ENCODE measurements at places on chromosomes 3 and 15. TPM values are rescaled to one million over a fixed set of nuclear protein-coding genes. Genes with fewer than 3 reads are reported as not detected.

- DNase-seq = no peak
Measured at GRCh38 chr3:4147556-4148118, 155.5 kb upstream of the SETMAR start.

DNA sequence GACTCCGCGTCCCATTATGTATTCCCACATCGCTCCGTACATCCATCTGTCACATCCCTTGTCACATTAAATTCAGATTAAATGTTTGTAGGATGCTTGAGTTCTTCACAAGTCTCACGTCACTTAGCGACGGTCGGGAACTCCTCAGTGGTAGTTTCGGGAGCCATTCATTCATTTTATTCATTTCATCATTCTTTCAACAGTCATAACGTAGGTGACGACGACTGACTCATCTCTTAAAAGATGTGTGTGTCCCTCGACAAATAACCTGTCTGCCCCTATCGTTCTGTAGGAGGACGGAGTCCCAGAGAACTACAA, 272 bp upstream of the SRPRB start:
- no peak for DNase-seq

GRCh38 chr3:40992023-40992422, 207.3 kb upstream of the CTNNB1 start:
- DNase-seq = no peak

- no peak for DNase-seq
Measured at GRCh38 chr3:27927882-27928281, 205.8 kb upstream of the EOMES start.

- no peak for DNase-seq
Measured at GRCh38 chr15:38253351-38253781, 730 bp downstream of the SPRED1 start.

DNA sequence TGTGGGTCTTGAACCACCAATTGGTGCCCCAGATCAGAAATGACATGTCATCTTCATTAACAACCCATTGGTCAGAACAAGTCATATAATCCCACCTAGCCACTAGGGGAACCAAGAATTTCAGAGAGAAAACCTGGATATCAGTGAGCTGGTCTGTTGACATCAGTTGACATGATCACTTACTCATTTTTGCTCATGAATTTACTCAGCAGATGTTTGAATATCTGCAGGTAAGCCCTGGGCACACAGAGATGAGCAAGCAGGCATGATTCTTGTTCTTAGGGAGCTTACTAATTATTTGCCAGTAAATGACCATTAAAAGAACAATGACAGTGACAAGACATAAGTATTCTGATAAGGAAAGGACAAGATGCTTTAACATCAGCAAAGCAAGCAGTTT, 64.3 kb upstream of the PLCL2 start:
- no peak for DNase-seq

PLA2G4D gene
- total RNA-seq = not detected

CPNE4 gene
- 2.1 TPM for total RNA-seq

CGNL1 gene
- 57.0 TPM for total RNA-seq

CALML4 gene
- total RNA-seq = 2.3 TPM

MKRN2OS gene
- not detected for total RNA-seq
